Posterior cingulate gyrus (tissue), 11 donors: ENCODE measurements at places on chromosomes 3 and 15.

- peak; percentile 24 for DNase-seq
Observed at GRCh38 chr3:64109438-64109837, 86.1 kb upstream of the PSMD6 start.

DNA sequence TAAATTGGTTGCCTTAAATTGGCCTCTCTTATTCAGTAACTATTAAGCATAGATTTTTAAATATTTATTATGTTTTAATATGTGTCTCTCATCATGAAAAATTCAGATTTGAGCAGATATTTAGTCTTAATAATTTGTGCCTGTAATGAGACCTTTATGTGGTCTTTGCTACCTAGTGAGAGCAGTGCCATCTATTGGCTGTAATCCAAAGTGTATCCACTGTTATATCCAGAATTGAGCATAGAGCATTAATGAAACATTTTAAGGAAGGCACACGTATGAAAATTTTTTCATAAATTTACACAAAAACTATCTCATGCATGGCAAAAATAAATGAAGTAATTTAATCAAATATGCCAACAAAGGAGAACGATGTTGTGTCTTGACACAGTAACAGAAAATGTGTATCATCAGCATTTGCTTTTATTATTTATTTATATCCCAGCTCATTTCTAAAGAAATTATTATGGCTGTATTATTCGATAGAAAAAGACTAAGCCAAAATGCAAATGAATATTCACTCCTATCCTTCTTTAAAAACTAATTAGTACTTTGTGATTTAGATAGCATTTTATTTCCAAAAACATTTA lies 203.5 kb downstream of the RSRC1 start:
- DNase-seq, result no peak

GRCh38 chr3:59304296-59304695 lies 254.5 kb upstream of the CFAP20DC start:
- no peak for DNase-seq

DNA sequence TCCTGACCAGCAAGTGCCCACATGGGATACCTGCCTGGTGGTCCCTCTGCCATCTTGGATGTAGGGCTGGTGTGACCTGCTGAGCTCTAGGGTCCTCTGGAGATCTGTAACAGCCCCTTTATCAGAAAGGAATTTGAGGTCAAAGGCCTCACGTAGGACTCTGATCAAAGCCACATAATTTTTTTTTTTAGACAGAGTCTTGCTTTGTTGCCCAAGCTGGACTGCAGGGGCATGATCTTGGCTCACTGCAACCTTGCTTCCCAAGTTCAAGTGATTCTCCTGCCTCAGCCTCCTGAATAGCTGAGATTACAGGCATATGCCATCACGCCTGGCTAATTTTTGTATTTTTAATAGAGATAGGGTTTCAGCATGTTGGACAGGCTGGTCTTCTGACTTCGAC lies 9.5 kb downstream of the ITGB5 start:
- DNase-seq, result no peak

DNA sequence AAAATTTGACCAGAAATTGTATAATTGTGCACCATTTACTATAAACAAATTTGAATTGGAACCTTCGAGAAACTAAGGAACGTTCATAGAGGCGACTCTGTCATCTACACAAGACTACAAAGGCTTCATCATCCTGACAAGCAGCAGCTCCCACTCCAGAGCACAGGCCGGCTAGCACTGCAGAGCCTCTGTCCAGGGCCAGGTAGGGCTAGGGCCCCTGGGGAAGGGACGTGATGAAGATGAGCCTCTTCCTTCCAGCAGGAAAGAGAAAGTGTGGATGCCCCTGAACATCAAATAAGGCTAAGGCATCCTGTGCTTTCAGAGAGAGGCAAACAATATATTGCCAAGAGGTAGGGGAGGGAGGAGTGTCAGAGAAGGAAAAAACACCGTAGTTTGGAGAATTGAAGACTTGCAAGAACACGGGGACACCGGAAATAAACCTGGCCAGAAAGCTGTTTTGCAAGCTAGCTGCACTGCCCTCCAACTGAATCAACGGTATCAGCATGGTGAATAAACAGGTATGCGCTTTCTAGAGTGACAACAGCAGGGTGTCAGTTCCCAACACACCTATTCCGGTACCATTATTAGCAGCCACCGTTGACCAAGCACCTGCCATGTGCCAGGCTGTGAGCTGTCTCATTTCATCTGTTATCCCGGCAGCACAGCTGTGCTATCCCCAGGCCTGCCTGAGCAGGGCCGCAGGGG lies 12.4 kb downstream of the XXYLT1 start:
- no peak for DNase-seq

GRCh38 chr3:106068795-106069194 lies 200.0 kb upstream of the CBLB start:
- DNase-seq, result no peak

GRCh38 chr15:26630857-26631256 lies 142.0 kb downstream of the GABRB3 start:
- no peak for DNase-seq

DNA sequence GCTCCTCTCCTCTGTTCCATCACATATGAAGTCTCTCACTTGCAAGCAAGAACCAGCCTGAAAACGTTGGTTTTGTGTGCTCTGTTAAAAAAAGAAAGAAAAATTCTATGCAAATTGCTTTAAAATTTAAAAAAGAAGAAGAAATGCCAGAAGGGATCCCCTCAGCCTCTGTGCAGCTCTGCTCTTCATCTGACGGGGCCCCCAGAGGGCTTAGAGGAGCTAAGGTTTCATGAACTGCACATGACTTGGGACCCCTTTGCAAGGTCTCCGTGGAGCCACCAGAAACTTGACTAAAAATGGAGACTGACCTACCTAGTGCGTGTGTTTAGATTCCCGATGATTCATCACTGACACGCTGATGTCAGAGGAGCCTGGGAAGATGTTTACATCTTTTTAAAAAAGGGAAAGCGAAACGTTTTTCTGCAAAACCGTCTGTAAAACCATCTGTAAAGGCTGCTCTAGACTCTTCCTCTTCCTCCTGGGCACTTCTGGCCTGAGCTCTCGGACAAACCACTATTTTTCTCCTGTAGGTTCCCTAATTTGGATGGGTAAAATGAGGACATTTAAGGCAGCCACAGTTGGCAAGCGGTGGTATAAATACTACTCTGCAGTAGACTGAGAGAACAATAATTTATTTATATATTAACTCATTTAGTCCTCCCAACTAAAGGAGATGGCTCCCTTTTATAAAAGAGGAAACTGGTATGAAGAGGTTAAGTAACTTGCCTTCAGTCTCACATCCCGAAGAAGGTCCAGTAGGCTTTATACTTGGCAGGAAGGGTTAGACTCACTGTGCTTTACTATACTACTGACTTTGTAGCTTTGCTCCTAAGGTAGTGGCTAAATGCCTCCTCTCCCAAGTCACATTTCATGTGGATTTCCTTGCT lies 67.2 kb upstream of the POLG start:
- DNase-seq, result no peak

- DNase-seq, result no peak
Observed at GRCh38 chr15:35606450-35606779, 60.5 kb upstream of the DPH6 start.

- no peak for DNase-seq
Observed at GRCh38 chr3:25427155-25427554, 908 bp upstream of the RARB start.

GRCh38 chr15:77419836-77420609 lies at the start of gene PEAK1:
Gene PEAK1, minus strand, starts transcription at chr15:77420104. Its CDS starts 238,178 bp downstream, at chr15:77181926.
- DNase-seq, result peak; percentile 98

- no peak for DNase-seq
Observed at GRCh38 chr3:35641920-35642527, 2.7 kb downstream of the ARPP21 start.

DNA sequence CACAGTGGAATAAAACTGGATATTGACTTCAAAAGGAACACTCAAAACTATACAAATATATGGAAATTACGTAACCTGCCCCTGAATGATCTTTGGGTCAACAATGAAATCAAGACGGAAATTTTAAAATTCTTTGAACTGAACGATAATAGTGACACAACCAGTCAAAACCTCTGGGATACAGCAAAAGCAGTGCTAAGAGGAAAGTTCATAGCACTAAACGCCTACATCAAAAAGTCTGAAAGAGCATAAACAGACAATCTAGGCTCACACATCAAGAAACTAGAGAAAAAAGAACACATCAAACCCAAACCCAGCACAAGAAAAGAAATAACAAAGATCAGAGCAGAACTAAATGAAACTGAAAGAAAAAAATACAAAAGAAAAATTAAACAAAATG lies 46.6 kb downstream of the DNAAF4 start:
- DNase-seq, result no peak

DNA sequence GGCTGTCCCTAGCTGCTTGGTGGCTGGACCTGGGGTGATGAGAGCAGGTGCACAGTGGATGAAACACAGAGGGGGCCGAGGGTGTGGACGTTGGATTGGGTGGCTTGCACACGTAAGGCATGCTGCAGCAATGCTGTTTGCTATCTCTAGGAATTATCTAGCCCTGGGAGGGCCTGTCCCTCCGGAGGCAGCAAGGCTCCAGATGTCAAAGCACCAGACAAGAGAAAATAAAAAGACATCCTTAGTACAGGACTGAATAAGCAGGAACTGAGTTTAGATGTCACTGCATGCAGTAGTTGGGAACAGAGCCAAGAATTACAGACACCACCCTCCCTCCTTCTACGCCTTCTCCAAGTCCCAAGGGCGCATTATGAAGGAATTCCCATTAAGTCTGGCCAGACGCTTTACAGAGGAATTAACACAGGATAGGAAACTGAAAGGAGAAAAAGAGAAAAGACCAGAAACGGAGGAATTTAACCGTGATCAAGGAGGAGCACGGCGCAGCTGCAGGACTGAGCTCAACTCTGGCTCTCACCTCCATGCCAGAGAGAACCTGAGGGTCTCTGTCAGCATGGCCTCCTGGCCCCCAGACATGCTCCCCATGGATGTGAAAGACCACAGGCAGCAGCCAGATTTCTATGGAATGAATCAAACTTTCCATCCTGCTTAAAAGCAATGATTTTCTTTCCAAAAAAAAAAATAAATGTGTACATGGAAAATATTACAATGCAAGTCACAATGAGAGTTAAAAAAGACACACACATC lies 13.8 kb downstream of the ATP10A start:
- DNase-seq, result no peak

DNA sequence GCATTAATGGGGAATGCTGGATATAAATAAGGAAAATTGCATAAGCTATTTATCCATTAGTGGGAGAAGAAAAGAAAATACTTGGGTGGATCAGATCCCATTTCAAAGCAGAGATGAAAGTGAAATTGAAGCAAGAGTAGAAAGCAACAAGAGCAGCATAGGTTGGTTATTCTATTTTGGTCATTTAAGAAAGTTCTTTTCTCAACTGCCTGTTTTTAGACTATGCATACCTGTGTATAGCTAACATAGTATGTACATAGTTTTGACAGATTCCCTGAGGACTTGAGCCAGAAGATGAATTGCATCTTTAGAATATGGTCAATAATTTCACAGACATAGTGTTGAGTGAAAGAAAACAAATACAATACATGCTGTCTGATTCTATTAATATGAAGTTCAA lies 29.0 kb upstream of the DENND4A start:
- no peak for DNase-seq

GRCh38 chr3:58217209-58217811 lies 6.5 kb upstream of the DNASE1L3 start:
- peak; percentile 70 for DNase-seq

- no peak for DNase-seq
Observed at GRCh38 chr3:177795859-177796258, 598.6 kb upstream of the TBL1XR1 start.

- no peak for DNase-seq
Observed at GRCh38 chr15:69116391-69116790, 44.0 kb upstream of the GLCE start.

GRCh38 chr3:71517271-71517791 lies 66.2 kb downstream of the FOXP1 start:
- DNase-seq, result no peak

GRCh38 chr15:92226020-92226612 lies 167.6 kb upstream of the ST8SIA2 start:
- DNase-seq, result no peak

DNA sequence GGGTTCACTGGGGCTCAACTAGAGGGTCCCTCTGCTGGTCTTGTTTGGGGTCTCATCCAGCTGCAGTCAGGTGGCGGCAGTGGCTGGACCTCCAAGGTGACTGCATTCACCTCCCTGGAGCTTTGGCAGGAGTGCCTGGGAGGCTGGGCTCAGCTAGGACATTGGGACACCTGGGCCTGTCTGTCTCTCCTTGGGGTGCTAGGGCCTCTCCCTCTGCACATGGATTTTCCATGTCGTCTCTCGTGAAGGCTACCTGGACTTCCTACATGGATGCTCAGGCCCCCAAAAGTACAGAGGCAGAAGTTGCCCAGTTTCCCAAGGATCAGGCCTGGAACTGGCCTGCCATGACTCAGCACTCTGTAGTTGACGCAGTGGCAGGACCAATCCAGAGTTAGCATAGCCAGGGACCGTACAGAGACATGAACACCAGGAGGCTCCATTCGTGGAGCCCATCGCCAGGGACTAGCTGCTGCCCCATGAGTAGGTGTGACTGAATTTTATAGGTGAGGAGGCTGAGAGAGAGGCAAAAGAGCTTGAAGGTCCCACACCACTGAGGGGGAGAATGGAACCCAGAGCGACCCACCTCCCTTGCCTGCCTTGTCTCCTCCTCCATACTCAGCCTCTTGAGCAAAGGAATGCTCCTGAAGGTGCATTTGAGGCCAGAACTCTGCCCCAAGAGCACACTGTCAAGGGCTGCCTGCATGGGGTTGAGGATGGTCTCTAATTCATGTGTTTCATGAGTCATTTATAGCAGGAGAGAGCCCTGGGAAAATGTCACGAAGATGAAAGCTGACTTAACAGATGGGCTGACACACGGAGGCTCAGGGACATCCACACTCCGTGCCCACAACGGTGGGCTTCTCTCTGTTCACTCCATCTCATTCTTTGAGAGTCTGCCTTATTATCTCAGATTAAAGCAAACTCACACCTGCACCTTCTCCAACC lies 13.0 kb upstream of the ALDH1A3 start:
- DNase-seq, result no peak

DNA sequence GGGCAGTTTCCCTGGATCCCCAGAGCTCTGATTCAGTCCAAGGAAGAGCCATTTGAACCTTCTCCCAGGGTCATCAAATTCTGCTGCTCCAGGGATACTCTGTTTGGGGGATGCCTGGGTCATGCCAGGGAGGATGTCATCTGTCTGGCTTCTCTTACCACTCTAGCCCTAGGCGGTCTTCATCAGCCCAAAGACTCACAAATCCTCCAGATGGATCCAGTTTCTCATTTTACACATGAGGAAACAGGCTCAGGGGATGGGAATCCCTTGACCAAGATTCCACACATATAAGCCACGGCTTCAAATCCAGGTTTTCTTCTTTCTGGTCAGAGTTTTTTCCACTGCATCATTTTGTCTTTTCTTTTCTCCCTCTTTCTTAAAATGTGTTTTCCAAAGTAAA lies 36.7 kb downstream of the SLC28A1 start:
- DNase-seq, result no peak

DNA sequence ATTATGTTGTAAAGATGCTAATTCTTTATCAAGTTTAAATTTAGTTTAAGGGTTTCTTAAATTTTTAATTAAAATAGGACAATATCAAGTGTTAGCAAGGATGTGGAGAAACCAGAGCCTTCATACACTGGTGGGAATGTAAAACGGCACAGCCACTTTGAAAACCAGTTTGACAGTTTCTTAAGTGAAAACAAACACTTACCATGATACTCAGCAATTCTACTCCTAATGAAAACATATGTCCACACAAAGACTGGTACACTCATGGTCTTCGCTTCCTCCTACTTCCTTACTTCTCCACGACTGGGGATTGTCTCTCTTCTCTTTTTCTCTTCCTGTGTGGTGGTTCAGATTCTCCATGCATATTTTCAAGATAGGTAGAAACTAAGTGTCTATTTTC lies 9.2 kb downstream of the SKIC8 start:
- DNase-seq, result no peak

- no peak for DNase-seq
Observed at GRCh38 chr3:81443457-81443782, 318.0 kb downstream of the GBE1 start.

GRCh38 chr3:148778926-148779325 lies 48.7 kb upstream of the CPB1 start:
- no peak for DNase-seq
